ENCODE measurements at places on chromosomes 1 and 21.

DNA sequence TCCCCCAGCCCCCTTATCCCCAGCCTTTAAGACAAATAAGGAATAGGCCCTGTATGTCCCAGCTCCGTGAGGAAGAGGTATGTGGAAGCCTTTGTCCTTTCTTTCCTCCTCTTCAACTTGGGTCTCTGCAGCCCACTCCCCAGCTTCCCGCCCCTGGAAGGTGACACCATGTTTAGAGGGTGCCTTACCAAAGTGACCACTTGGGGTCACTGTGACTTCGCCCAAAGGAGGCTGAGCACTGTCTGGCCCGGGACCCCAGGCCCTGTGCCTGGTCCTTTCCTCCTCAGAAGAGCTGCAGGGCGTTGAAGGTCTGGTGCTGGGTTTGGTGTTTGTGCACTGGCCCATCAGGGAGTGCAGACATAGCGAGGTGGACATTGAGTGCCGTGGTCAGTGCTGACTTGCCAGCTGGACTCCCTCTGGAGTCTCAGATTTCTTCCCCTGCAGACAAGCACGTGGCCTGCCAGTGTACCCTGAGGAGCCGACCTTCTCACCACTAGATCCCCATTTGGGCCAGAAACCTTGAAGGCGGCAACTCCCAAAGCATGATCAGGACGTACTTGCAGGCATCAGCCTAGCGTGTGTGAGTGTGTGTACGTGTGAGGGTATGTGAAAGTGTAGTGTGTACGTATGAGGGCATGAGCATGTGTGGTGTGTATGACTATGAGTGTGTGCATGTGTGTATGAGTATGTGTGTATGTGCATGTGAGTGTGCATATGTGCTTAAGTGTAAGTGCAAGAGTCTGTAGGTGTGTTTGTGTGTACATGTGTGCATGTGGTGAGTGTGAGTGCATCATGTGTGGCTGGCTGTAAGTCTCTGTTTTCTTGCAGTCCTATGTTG lies 181.4 kb upstream of the KIAA0040 start:
- no peak for DNase-seq

DNA sequence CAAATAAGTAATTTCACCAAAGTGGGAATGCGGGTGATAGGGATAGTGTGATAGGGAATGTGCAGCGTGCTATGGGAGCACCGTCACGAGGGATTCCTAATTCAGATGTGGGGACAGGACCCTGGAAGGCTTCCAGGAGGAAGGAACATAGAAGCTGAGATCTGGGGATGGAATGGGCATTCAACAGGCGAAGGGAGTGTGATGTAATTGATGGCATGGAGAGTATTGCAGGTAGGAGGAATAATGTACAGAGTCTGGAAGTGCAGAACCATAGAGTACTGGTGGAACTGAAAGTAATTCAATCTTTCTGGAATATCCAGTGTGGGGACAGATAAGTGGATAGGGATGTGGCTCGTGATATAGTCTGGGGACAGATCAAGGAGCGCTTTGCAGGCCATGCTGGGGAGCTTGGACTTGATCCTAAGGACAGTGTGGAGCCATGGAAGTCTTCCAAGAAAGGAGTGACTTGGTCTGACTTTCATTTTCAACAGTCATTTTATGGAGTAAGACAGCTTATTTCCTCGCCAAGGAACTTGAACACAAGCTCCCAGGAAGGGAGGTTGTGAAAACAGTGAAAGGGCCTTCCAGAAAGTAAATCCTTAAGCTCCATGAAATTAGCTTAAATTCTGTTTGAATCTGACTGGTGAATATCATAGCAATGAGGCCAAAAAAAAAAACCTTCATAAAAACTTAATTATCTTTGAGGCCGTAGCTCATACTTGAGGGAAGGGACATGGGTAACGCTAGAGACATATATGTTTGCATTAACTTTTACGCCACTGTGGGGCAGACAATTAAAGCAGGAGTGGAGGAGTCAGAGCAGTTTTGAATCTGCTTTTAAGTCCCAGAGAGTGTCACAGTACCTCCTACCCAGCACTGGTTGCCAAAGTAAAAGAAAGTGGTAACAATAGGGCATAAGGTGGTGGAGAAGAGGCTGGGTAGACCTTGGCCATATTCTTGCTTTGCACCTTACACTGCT lies 55.8 kb downstream of the ROR1 start:
- DNase-seq: no peak

DNA sequence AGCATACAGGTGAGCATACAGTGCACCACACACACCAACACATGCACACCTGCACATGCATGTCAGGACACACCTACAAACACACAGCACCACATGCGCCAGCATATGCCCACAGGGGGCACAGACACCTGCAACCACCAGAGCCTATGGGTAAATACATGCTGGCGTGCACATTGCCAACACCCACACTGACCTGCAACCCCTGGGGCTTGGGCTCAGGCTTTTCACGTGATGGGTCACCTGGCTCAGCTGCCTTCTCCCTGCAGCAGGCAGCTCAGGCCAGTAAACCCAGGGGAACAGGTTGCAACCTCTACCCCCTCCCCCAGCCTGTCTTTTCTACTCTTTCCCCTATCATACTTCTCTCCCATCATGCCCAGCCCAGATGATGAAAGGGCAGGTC lies 8.1 kb downstream of the CD247 start:
- DNase-seq: no peak

DNA sequence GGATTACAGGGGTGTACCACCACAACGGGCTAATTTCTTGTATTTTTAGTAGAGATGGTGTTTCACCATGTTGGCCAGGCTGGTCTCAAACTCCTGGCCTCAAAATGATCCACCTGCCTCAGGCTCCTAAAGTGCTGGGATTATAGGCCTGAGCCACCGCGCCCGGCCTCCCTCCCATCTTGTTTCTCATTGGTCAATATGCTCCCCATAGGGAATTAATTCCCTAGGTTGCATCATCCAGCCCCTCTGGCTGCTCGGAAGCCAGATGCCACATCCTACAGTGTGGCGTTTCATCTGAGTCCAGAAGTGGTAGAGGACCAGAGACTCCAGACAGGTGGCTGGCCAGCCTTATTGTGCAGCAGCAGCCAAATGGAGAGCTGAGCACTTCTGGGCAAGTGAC lies 11.5 kb upstream of the VASH2 start:
- no peak for DNase-seq

DNA sequence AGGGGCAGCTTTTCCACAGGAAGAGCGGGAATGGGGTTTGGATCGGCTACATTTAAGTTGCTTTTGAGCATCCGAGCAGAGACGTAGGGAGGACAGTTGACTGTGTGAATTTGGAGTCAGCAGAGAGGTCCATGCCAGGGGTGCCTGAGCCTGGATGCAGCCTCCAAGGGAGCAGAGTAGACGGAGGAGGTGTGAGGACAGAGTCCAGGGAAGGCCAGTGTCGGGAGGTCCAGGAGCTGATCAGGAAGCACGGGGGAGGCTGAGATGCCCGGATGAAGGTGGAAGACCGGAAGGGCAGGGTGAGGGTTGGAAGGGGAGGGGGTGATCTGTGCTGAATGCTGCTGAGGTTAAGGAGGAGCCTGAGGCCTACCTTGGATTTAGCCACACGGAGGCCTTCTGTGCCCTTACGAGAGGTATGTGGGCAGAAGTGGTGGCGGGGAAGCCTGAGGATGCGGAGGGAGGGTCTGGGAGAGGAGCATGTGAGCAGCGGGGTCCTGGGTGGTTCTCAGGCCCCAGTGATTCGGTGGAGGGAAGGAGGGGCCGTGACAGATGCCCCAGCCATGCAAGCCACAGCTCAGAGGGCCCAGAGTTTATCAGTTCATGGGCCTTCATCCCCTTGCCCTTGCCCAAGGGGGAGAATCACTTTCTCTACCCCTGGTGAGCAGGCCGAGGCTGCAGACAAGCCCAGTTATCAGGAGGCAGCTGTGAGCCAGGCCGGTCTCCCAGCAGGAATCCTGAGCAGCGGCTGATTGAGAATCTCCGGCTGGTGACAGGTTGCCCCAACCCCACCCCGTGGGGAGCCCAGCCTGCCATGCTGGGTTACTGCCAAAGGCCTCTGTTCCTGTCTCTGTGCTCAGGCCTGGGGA lies 54.0 kb upstream of the ACTL8 start:
- DNase-seq: no peak

DNA sequence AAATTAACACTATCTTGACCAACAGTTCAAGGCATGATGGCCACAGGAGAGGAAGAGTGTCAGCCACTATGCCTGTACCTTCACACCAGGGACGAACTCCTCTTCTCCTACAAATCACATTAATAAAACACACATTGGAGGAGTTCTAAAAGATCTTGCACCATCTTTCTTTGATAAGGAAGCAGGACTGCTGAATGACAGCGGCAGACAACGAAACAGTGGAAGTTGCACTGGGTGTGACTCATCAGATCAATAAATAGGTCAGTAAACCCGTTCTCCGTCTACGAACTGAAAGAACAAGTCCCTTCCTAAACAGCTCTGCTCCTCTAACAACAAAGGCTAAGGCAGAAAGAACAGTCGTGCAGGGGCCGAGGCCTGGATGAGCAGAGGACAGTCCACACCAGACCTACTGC lies 23.1 kb downstream of the UBE2G2 start:
- DNase-seq: no peak

DNA sequence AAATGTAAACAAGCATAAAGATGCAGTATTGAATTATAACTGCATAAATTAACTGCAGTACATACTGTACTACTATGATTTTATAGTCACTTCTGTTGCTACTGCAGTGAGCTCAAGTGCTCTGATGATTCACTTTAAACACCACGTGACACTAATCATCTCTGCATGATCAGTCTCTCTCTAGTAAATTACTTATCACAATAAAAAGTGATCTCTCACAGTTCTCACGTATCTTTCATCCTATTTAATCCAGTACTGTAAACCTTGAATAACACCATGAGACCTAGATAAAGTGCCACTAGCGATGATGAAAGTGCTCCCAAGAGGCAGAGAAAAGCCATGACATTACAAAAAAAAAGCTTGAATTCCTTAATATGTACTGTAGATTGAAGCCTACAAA lies 1242.0 kb downstream of the AMY1C start:
- DNase-seq: no peak

- DNase-seq: no peak
These were observed 1059.0 kb upstream of the PRMT6 start for GRCh38 chr1:105997516-105997915.

DNA sequence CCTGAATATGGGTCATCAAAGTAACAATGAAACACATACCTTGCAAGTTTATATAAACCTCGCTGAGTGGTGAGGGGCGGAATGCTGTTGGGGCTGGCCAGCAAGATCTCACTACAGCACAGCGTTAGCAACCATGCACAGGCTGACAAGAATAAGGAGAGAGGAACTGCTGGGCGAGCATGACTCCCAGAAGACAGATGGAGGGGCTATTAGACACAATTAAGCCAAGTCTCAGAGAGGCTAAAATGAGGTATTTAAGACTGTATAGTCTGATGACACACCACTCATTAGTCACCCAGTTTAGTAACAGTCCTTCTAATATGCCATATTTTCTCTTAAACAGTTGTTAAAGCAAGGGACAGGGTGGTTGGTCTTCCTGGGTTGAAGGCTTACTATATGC lies 340.2 kb upstream of the NR5A2 start:
- DNase-seq: no peak

- DNase-seq: no peak
These were observed 325.6 kb downstream of the RRAGC start for GRCh38 chr1:38533772-38534472.

DNA sequence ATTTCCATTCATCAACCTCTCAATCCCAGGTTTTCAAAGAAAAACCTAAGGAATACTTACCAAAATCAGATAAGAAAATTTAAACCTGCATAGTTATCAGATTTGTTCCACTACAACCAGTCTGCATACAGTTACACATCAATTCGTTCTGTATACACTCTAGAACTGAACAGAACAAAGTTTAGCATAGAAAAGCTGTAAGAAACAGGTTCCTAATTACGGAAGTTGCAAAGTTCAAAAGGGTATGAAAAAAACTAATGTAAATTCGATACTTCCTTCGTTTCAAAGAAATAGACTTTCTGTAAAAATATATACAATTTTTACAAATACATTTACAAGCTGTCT lies 3.1 kb downstream of the MCL1 start:
- no peak for DNase-seq

- DNase-seq: no peak
These were observed 85.4 kb downstream of the CEP350 start for GRCh38 chr1:180040034-180040433.

DNA sequence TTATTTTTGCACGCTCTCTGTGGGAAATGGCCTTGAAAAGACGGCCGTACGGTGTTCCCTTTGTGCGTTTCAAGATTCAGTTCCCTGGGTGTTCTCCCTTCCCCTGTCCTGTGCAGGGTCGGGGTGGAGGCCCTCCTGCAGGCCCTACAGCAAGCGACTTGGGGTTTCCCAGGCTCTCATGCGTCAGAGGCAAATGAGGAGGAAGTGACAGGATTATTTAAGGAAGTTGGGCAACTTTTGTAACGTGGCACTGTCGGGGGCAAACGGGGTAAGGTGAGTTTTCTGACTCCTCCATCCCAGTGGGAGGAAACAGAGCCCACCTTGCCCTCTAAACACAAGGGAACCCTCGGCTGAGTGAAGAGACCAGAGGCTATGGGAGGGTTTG lies 16.1 kb upstream of the AJAP1 start:
- DNase-seq: no peak

DNA sequence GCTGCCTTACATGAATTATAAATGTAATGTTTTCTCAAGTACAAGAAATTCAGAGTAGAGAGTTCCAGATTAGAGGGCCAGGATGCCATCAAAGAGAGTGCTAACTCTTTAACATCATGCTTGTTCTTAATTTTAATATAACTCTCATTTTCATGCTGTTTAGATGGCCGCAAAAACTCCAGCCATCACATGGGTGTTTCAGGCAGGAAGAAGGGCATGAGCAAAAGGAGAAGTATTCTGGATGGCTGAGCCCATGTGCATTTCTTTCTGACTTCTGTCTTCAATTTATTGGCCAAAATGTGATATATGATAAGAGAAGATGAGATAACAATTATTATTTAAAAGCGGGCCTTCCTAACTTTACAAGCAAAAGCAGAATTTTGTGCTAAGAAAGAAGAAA lies 1328.6 kb downstream of the MRPL39 start:
- DNase-seq: no peak

DNA sequence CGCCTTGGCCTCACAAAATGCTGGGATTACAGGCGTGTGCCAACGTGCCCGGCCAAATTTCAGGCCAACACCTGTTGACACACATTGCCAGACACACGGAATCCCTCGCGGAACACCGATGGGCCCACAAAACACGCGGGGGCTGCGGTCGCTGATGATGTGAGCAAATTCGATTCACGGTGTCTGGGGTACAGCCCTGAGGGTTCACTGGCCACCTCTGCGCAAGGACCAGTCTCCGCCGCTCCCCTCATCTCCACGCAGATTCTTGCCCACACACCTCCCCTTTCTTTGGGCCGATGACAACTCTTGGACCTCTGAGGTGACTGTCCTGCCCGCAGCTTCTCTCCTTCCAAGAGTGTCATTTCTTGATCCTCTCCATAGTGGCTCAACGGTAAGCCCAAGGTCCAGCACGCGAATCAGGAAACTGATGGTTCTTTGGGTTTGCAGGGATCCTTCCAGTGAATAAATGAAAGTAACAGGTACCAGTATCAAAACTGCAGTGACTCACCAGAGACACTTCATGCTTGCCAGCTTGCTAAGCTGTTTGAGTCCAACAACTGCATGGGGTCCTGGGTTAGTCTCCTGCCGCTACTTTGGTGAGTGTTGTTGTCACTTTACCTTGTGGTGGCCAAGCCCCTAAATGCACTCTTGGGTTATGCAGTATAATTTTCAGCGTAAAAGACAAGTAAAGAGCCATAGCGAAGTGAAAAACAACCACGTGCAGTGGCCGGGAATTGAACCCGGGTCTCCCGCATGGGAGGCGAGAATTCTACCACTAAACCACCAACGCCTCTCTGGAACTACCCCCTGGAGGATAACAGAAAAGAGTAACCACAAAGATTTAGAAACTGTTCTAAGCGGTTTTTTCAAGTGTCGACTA lies 11.0 kb upstream of the RNU1-3 start:
- peak; percentile 22 for DNase-seq

GRCh38 chr1:23102289-23102688 lies 66.4 kb downstream of the LUZP1 start:
- no peak for DNase-seq

Measured in stimulated activated CD4-positive, alpha-beta T cell treated with anti-CD3 and anti-CD28 coated beads, Interleukin-1b, Interleukin-23, amount 100 ng/mL, for 1 hour (primary cell).